ENCODE measurements at places on chromosomes 3 and 15.

DNA sequence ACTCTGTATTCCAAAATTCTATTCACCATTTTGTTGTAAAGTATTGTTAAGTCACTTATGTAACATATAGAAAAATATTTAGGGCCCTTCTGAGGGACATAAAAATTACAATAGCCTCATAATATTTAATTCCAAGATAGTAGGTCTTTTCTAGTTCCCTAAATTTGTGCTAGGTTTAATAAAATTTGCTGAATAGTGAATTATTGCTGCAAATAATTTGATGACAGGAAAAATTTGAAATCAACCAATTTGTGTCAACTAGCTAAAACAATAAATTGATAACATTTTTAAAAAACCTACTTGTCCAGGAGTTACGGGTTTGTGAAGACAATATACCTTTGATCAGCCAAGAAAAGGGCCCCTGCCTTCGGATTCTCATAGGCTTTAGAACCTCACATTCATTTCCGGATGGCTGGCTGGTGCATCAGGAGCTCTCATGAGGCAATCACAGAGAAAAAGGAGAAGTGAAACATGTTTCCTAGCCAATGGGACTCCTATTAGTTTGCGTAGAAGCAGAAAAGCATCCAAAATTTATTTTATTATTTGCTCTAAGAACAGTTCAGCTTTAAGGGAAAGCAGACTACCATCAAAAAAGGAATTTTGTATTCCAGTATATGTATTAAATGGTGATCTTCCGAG, 177.2 kb downstream of the LRRC3B start:
- DNase-seq = no peak

DNA sequence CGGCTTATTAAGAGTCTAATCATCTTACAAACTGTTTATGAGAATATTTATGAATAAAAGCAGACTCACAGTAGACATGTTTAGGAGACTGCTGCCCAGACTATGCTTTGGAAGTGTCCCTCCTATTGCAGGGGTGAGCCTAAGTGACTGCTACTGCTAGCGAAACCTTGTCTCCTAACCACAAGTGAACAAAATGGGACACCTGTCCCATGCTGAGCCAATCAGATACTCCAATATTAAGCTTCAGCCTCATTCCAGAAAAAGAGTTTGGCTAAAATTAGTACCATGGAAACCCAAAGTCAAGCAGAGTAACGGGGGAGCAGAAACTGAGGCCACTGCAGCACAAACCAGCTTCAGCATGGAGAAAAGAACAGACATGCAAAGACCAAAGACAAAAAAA, 4.6 kb downstream of the DENND6A start:
- DNase-seq = no peak

DNA sequence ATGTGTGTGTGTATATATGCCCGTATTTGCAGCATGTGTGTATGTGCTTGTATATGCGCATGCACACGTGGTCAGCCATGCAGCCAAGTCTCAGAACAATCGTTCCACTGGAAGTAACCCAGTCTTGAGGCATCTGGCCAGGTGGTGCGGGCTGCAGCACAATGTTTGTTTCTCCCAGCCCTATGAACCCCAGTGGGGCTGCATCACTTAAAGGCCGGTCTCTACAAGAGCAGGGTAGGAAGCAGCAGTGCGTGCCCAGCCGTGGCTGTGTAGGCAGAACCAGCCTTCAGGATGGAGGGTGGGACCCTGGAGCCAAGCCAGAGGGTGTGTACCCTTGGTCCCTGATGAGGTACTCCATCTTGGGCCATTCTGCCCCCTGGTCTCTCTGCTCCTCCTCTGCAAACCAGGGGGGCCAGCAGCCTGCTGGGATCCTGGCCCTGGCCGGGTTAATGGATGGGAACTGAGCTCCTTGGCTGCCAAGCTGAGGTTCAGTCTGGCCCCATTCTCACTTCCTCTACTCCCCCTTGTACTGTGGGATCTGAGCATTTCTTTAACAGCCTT, 11.8 kb downstream of the KLF13 start:
- DNase-seq = no peak

DNA sequence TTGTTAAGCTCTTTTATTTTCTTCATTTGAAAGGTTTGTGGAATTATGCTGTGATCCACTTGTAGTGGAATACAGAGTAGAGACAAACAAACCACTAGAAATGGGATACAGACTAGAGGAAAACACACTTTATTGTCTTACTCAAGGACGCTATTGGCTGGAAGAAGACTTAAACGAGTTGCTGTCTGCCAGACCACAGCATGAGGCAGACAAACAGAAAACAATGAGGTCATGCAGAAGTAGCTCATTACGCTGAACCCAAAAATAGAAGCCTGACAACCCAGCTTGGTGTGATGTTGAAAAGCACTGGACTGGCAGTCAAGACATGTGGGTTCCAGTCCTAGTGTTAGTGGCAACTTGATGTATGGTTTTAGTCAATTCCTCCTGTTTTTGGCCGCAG, 62.4 kb upstream of the P3H2 start:
- peak; percentile 68 for DNase-seq

DNA sequence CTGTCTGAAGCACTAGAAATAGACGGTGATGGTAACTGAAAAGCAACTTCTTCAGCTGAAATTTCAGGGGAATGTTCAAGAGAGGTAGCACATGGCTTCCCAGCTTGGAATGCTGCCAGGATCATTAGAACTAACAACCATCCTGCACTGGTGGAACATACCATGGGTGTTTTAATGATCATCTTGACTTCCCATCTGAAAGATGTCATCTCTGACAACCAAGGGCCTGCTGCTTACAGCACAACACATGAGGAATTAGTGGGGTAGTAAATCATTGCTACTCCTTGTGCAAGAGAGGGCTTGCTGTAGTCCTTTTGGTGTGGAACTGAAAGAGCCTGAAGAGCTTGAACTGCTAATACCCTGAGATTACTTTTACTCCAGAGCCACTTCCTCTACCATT, 853.7 kb downstream of the MCTP2 start:
- DNase-seq = no peak

DNA sequence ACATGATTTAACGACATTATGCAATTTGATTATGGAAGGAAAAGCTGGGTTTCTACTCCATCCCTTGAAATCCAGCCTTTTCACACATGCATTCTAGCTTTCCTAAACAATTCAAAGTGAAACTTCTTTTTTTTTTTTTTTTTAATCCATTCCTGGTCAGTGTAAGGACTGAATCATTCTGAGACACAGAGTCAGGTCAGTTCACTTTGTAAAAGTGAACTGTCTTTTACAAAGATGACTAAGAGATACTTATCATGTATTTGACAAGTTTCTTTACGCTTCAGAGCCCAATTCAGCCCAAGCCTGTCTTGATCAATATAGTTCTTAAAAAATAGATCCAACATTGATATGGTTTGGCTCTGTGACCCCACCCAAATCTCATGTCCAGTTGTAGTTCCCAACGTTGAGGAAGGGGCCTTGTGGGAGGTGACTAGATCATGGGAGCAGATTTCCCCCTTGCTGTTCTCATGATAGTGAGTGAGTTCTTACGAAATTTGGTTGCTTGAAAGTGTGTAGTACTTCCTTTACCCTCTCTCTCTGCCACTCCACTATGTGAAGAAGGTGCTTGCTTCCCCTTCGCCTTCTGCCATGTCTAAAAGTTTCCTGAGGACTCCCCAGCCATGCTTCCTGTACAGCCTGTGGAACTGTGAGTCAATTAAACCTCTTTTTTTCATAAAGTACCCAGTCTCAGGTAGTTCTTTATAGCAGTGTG, 345.6 kb upstream of the THBS1 start:
- no peak for DNase-seq

DNA sequence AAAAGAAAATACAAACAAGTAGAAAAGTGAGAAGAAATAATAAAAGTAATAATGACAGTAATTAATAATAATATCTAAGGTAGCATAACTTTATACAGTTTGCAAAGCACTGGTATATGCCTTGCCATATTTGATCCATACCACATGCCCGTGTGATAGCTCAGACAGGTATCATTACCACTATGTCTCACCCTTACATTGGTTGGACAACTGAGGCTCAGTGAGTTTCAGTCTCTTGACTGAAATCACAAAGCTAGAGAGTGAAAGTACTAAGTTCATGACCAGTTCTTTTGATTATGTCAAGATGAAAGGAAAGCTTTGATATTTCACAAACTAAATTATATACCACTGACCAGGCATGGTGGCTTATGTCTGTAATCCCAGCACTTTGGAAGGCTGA, 408.9 kb downstream of the GAP43 start:
- no peak for DNase-seq

DNA sequence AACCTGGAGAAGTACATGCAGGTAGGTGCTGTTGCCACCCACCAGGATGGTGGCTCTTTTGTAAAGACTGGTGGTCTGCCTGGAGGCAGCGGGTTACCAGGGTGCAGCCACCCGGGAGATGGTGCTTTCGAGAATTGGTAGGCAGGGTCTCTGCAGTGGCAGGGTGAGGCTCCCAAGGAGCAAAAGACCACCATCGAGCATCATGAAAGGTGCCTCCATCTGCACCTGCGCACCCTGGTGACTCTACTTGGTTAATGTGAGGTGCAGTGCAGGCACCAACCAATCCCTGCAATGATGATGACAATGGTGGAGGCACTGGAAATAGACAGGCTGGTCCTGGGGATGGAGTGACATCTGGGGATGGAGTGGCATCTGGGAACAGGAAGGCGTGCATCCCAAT, 236.7 kb downstream of the ADAMTS17 start:
- DNase-seq = no peak

DNA sequence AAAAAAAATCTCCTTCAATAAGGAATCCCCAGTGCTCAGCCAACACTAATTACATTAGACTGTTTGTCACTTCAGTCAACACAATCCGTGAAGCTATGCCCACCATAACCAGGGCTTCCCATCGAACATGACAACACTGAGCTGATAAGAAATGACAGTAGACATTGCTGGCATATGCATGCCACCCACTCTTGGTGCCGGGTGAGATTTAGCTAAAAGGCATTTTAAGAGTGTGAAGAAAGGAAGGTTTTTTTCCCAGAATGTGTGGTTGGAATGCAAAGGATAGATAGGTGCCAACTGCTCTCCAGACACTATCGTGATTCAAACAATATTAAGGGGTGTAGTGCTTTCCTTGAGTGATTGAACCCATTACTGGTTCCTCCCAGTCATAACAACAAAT, 344.0 kb upstream of the LMCD1 start:
- DNase-seq = no peak

GRCh38 chr15:72934921-72935320, 117.3 kb upstream of the NEO1 start:
- no peak for DNase-seq

DNA sequence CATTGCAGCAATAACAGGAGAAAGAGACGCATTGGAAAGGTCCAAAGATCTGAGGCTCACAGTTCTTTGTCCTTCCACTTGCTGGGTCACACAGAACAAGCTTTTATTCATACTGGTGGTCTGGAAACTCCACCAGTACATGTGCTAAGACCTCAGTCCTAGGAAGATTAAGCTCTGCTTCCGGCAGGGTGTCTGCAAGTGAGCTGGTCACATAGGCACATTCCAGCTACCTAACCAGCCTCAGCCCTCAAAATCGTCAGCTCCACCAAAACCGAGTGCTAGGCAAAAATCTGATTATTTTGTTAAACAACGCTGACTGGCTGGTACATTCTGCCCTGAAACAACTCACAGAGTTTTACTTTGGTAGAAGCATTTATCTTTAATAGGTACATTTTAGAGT, 2.2 kb downstream of the ZBED2 start:
- no peak for DNase-seq

DNA sequence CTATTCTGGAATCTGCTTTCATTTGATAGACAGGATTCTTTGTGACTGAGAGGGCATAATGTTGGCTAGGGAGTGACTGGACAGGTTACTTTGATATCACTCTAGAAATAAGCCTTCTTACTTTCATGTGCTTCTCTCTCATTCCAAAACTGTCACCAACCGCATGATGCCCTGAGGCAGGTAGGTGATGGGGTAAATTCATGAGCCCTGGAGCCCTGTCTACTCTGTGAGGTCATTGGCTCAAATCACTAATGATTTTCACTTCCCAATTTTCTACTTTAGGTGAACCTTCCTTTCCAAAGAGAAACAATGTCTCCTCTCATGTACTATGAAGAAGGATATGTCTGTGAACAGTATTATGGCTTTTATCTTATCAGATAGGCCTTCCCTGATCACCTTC, 596.7 kb downstream of the TUSC7 start:
- no peak for DNase-seq

DNA sequence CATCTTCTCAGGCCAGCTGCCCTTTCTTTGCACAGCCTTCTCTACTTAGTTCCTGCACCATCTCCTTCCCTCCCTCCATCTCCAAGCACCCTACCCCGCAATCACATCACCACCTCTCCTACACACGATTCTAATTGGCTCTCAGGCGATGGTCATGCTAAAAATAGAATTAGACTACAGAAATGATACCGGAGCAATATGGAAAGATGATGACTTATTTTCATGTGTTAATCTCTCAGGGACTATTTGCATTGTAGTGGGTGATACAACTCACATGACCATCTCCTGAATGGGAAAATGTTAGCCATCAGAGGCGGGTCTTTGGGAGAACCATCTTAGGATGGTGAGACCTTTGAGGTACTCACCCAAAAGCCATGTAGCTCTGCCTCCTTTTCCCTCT, 54.7 kb upstream of the PPARG start:
- no peak for DNase-seq

All from DMS153 (cell line).